ENCODE measurements at places on chromosomes 4 and X.

DNA sequence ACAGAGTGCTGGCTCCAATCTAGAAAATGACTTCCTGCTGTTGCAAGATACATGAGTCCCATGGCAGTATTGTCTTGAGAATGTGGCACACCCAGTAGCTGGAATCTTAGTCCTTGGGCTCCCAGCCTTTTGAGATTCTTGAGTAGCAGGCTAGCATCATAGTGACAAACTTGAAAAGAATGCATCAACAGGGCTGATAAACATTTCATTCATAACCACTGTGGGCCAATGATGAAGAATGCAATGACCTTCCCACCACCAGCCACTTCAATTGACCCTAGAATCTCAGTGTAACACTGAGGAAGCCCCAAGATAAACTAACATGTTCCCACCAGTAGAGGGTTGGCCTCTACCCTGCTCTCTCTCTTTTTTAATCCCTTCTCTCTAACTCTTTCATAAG is 329.3 kb downstream of the GBA3 start:
- H3K27ac ChIP-seq = no peak overlapping the region
- no peak for DNase-seq
- no peaks in the 10 kb centered on the region for H3K4me1 ChIP-seq
- no peak overlapping the region for H3K4me3 ChIP-seq

GRCh38 chr4:70402762-70403161 is 5.0 kb downstream of the OPRPN start:
- no peak overlapping the region for H3K27ac ChIP-seq
- H3K36me3 ChIP-seq = no peaks in the 10 kb centered on the region
- no peak for DNase-seq
- H3K4me1 ChIP-seq = no peaks in the 10 kb centered on the region
- no peak overlapping the region for H3K4me3 ChIP-seq

- no peak overlapping the region for H3K4me3 ChIP-seq
- no peaks in the 10 kb centered on the region for H3K27me3 ChIP-seq
- H3K4me1 ChIP-seq = no peaks in the 10 kb centered on the region
- DNase-seq = no peak
These were observed 88.1 kb upstream of the MBNL3 start for GRCh38 chrX:132576939-132577338.

DNA sequence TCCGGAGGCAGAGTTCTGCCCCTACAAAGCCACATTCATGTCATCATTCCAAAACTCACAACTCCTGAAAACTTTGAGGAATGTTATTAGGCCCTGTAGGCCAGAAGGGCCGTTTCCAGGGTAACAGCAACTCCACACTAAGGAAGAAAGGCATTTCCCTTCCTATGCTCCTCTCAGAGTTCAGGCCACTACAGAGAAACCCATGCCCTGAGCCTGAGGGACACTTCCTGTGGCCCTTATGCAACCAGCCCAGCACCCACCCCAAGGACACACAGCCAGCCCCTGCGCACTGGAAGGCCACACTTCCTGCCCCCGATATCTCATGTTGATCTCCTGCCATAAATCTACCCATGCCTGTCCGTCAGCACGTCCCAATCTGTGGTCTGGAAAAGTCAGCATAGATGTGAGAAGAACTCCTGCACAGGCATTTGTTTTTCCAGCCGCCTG is 289.3 kb downstream of the BCOR start:
- DNase-seq = no peak
- H3K4me1 ChIP-seq = no peaks in the 10 kb centered on the region
- no peaks in the 10 kb centered on the region for H3K36me3 ChIP-seq
- no peaks in the 10 kb centered on the region for H3K27me3 ChIP-seq
- H3K27ac ChIP-seq = peak overlapping the region; percentile 32
- no peak overlapping the region for H3K4me3 ChIP-seq

DNA sequence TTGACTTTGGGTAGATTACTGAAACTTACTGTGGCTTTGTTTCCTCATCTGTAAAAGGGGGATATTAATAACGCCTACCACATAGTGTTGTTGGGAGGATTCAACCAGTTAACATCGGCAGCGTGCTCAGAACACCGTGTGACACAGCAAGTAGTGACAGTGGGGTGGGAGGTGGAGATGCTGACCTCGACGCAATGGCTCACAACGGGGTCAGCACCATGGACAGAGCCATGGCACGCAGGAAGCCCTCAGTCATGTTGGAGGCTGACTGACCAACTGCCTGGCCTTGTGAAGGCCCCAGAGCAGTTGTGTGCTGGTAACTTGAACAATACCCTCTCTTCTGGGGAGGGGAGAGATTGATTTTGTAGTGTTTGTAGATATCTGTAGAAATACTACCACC is 93.2 kb downstream of the WFS1 start:
- no peaks in the 10 kb centered on the region for H3K4me1 ChIP-seq
- H3K4me3 ChIP-seq = no peak overlapping the region
- H3K27me3 ChIP-seq = peaks cover 4% of the 10 kb centered on the region
- no peaks in the 10 kb centered on the region for H3K36me3 ChIP-seq
- no peak for DNase-seq
- no peak overlapping the region for H3K27ac ChIP-seq

- H3K27me3 ChIP-seq = no peaks in the 10 kb centered on the region
- no peak for DNase-seq
- no peaks in the 10 kb centered on the region for H3K36me3 ChIP-seq
- no peak overlapping the region for H3K4me3 ChIP-seq
- peaks cover 6% of the 10 kb centered on the region for H3K4me1 ChIP-seq
These were observed 7.9 kb upstream of the PPP3CA start for GRCh38 chr4:101355246-101355645.

- no peak for DNase-seq
- no peaks in the 10 kb centered on the region for H3K4me1 ChIP-seq
- no peak overlapping the region for H3K4me3 ChIP-seq
These were observed 8.1 kb upstream of the KLHL2 start for GRCh38 chr4:165199286-165199685.

- H3K4me1 ChIP-seq = peaks cover 9% of the 10 kb centered on the region
- no peaks in the 10 kb centered on the region for H3K27me3 ChIP-seq
- H3K4me3 ChIP-seq = no peak overlapping the region
These were observed 95.1 kb downstream of the AFAP1 start for GRCh38 chr4:7844594-7844991.

GRCh38 chrX:124981420-124981819 is 338.3 kb upstream of the TEX13C start:
- no peaks in the 10 kb centered on the region for H3K36me3 ChIP-seq
- no peak overlapping the region for H3K27ac ChIP-seq
- no peak overlapping the region for H3K4me3 ChIP-seq
- H3K27me3 ChIP-seq = no peaks in the 10 kb centered on the region

DNA sequence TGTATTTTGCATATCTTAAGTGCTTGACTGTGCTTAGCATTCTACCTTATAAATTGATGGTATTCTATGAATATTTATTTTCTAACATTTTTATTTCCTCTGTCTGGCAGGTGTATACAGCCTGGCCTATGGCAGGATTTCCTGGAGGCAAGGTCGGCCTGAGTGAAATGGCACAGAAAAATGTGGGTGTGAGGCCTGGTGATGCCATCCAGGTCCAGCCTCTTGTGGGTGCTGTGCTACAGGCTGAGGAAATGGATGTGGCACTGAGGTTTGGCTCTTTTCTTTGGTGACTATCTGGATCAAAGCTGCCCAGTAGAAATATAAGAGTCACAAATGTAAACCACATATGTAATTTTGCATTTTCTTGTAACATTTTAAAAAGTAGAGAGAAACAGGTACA is 6.5 kb upstream of the NUDT6 start:
- no peak overlapping the region for H3K4me3 ChIP-seq
- no peaks in the 10 kb centered on the region for H3K27me3 ChIP-seq
- DNase-seq = no peak
- no peaks in the 10 kb centered on the region for H3K36me3 ChIP-seq

DNA sequence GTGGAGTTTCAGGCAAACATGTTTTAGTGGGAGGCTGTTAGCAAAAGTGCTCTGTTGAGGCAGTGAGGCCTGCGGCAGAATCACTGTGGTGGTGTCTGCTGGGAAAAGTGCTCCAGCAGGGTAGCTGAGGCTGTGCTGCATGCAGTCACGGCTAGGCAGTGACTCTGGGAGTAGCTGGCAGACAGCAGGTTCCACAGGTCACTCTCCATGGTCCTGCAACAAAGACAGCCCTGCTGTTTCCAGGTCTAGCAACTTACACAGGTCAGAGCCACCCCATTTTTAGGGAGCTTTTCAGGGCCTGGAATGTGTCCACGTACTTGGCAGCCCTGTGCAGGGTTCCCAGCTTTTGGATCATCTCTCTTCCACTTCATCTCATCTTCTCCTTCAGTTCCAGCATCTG is 184.3 kb downstream of the NAA11 start:
- no peaks in the 10 kb centered on the region for H3K4me1 ChIP-seq
- no peaks in the 10 kb centered on the region for H3K27me3 ChIP-seq

DNA sequence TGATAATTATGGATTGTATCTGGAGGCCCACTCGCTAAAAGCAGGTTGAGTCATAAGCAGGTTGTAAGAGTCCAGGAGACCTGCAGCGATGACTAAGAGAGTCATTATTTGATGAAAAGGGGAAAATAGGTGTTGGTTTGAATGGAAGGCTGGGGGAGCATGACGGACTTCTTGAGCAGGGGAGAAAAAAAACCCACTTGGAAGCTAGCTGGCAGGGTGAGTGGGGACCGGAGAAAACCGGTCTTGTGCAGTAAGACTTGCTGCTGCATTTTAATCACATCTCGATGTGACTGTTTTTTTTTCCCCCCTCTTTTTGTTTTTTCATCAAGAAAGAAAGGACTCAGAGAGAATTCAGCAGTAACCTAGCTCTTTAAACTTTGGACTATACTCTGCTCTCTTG is 90.0 kb downstream of the IGSF1 start:
- no peaks in the 10 kb centered on the region for H3K36me3 ChIP-seq
- H3K27ac ChIP-seq = no peak overlapping the region
- no peak for DNase-seq
- H3K4me1 ChIP-seq = no peaks in the 10 kb centered on the region

DNA sequence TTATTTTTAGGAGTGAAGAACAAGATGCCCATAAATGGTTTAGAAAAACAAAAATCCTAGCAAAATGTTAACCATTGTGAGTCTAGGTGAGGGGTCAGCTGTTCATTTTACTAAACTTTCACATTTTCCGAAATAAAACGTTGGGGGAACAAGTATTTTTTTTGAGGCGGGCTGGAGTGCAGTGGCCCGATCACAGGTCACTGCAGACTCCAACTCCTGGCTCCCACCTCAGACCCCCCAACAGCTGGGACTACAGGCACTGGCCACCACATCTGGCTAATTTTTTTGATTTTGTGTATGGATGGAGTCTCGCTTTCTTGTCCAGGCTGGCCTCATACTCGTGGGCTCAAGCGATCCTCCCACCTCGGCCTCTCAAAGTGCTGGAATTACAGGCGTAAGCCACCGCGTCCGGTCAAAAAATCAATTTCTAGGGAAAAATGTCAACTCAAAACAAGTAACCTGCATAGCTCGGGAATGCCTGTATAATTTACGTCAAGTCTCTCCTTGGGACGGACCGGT is 742 bp upstream of the TAF1 start:
- H3K27me3 ChIP-seq = no peaks in the 10 kb centered on the region
- H3K4me1 ChIP-seq = peaks cover 7% of the 10 kb centered on the region
- H3K27ac ChIP-seq = peak overlapping the region; percentile 89
- H3K36me3 ChIP-seq = no peaks in the 10 kb centered on the region

GRCh38 chr4:17811078-17811603 is 362 bp downstream of the NCAPG start:
- peaks cover 38% of the 10 kb centered on the region for H3K4me1 ChIP-seq
- no peaks in the 10 kb centered on the region for H3K27me3 ChIP-seq
- peak; percentile 18 for DNase-seq
- H3K36me3 ChIP-seq = no peaks in the 10 kb centered on the region
- H3K4me3 ChIP-seq = peak overlapping the region; percentile 70
- peak overlapping the region; percentile 99 for H3K27ac ChIP-seq

DNA sequence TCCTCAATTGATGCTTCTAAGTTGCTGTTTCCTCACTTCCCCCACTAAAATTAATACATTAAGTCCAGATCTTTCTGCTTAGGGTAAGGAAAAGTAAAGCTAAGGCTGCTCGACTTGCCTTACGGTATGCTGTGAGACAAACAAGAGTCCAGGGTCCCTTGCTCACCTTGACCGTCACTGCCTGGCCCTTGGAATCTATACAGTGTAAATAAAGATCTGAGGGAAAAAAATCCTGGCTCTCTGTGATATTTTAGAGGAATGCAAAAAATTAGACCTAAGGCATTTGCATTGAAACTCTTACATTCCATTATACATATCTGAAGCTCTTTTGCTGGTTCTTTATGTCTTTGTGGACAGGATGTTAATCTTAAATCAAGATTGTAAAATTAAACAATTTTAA is 129.6 kb upstream of the HCCS start:
- no peak overlapping the region for H3K27ac ChIP-seq
- no peak for DNase-seq
- no peaks in the 10 kb centered on the region for H3K36me3 ChIP-seq
- H3K4me1 ChIP-seq = no peaks in the 10 kb centered on the region
- no peaks in the 10 kb centered on the region for H3K27me3 ChIP-seq
- no peak overlapping the region for H3K4me3 ChIP-seq

- H3K4me3 ChIP-seq = no peak overlapping the region
- H3K36me3 ChIP-seq = no peaks in the 10 kb centered on the region
- H3K27ac ChIP-seq = no peak overlapping the region
These were observed 242.3 kb downstream of the AFAP1 start for GRCh38 chr4:7697343-7697742.

- no peak overlapping the region for H3K4me3 ChIP-seq
- no peak for DNase-seq
- no peaks in the 10 kb centered on the region for H3K36me3 ChIP-seq
- H3K4me1 ChIP-seq = no peaks in the 10 kb centered on the region
These were observed 131.9 kb downstream of the REELD1 start for GRCh38 chr4:146346276-146346675.

- H3K4me3 ChIP-seq = no peak overlapping the region
- H3K36me3 ChIP-seq = peaks cover 14% of the 10 kb centered on the region
- peaks cover 5% of the 10 kb centered on the region for H3K4me1 ChIP-seq
- peak overlapping the region; percentile 75 for H3K27ac ChIP-seq
These were observed 57.2 kb downstream of the IRF2 start for GRCh38 chr4:184416913-184417734.

GRCh38 chr4:4420421-4420820 is 33.5 kb downstream of the NSG1 start:
- H3K4me1 ChIP-seq = no peaks in the 10 kb centered on the region
- no peaks in the 10 kb centered on the region for H3K27me3 ChIP-seq
- no peak overlapping the region for H3K27ac ChIP-seq
- DNase-seq = no peak
- H3K4me3 ChIP-seq = no peak overlapping the region
- H3K36me3 ChIP-seq = peaks cover 48% of the 10 kb centered on the region

GRCh38 chrX:31572360-31572759 is 500.5 kb upstream of the FTHL17 start:
- H3K36me3 ChIP-seq = no peaks in the 10 kb centered on the region
- H3K4me3 ChIP-seq = no peak overlapping the region
- no peaks in the 10 kb centered on the region for H3K27me3 ChIP-seq
- no peaks in the 10 kb centered on the region for H3K4me1 ChIP-seq
- no peak for DNase-seq

- no peak for DNase-seq
- no peaks in the 10 kb centered on the region for H3K4me1 ChIP-seq
- H3K27ac ChIP-seq = no peak overlapping the region
- no peaks in the 10 kb centered on the region for H3K36me3 ChIP-seq
- H3K27me3 ChIP-seq = no peaks in the 10 kb centered on the region
These were observed 118.1 kb downstream of the TBL1X start for GRCh38 chrX:9582956-9583355.

All from transverse colon (tissue), 4 donors.